Fibroblast of villous mesenchyme (primary cell): ENCODE measurements at places on chromosomes 3 and 15.

DNA sequence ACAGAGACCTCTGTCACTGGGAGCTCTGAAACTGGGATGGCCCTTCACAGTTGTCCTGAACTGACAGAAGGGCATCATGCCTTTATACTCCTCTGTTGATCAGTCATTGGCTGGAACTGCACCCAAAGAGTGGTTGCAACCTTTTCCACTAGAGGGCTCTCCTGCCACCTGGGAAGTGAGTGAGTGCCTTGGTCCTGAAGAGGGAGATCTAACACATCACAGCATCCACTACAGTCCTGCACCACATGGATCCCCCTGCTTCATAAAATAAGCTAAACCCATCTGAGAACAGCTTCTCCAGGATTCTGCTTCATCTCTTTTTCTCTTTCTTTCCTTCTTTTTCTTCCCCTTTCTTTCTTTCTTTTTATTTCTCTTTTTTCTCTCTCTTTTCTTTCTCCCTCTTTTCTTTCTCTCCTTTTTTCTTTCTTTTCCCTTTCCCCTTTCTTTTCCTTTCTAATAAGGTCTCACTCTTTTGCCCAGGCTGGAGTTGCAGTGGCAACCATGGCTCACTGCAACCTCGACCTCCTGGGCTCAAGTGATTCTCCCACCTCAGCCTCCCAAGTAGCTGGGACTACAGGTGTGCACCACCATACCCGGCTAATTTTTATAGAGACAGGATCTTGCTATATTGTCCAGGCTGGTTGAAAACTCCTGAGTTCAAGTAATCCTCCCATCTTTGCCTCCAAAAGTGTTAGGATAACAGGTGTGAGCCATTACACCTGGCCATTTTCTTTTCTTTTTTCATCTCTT is 42.8 kb upstream of the RAF1 start:
- peak; percentile 68 for DNase-seq

GRCh38 chr3:69283913-69284611 is 101.8 kb downstream of the FRMD4B start:
- no peak for DNase-seq

- DNase-seq, result peak; percentile 76
These were observed 705 bp downstream of the DLL4 start for GRCh38 chr15:40929660-40930429.

GRCh38 chr3:36132214-36132613 is 248.1 kb upstream of the STAC start:
- no peak for DNase-seq

GRCh38 chr3:172070269-172070668 is 30.9 kb downstream of the FNDC3B start:
- peak; percentile 72 for DNase-seq

DNA sequence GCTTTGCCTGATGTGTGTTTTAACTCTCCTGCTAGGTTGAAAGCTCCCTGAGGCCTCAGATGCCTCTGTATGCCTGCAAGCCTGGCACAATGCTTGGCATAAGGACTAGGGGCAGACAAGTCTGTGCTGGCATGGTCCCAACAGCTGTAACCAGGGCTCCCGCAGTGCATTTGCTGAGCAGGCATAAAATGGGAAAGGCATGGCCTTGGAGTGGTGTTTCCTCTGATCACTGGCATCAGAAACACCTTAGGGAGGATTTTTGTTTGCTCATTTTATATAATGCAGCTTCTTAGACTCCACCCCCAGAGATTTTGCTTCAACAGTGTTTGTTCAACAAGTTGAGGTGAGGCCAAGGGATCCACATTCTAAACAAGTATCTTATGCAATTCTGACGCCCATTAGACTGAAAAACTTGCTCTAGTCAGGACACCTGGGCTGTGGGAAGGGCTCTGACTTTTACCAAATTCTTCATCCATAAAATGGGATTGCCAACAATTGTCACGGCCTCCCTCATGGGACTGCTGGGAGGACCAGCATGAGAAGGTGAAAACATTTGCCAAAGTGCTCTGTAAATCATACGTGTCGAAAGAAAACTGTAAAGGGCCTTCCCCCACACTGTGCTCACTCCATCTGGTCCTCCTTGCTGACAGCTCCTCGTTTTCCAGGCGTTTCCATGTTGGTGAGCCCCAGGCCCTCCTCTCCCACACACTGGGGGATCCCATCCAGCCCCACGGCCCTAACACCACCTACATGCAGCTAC is 43.1 kb downstream of the STARD5 start:
- peak; percentile 25 for DNase-seq

DNA sequence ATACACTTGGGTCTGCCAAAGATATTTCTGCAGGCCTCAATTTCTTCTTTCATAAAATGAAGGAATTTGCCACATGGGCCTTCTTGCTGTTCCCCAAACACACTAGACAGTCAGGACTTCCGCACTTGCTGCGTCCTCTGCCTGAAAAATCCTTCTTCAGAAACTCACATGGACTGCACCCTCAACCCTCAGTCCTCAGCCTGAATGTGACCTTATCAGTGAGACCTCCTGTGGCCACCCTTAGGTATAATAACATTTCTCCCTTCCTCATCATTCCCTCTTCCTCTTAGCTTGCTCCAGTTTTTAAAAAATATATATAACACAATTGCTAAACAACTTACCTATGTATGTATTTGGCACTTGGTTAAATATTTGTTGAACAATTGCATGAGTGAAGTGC is 257.5 kb downstream of the MFSD1 start:
- DNase-seq, result no peak

GRCh38 chr3:30622790-30623189 is 16.4 kb downstream of the TGFBR2 start:
- no peak for DNase-seq

DNA sequence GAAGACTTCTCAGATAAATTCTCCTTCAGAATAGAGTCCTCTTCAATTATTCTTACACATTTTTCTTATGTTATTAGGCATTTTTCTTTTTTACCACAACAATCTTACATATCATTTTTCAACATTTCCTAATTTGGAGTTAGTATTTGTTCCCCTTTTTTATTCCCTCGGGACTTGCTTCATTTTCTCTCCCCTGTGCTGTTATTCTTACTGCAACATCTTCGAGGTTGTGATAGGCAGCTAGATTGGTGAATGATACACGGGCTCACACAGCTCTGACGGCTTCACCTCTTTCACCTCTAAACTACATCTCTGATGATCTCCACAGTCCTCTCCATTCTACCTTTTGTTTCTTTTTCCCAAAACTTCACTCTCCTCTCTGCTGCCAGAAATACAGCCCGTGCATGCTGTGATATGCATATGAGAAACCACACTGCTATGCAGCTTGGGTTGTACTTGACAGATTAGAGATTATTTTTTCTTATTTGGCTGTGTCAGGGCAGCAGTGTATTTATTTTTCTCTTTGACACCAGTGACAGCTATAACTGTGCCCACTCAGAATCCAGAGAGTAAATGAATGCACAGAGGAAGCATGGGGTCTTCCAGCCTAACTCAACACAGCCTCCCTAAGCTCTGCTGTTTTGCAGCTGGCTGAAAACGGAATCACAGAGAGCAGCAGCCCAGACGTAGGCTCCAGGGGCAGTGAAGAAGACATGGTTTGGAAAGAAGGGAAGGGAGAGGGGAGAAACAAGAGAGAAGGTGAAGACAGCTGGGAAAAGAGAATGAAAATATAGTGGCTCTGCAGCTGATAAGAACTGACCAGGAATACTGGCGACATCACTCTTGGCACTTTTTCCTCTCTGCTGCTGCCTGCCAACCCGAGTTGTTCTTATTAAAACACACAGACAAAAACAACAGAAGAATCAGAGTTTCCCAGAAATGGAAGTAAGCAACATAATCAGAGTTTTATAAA is 61.8 kb downstream of the SLC9A9 start:
- DNase-seq, result no peak

DNA sequence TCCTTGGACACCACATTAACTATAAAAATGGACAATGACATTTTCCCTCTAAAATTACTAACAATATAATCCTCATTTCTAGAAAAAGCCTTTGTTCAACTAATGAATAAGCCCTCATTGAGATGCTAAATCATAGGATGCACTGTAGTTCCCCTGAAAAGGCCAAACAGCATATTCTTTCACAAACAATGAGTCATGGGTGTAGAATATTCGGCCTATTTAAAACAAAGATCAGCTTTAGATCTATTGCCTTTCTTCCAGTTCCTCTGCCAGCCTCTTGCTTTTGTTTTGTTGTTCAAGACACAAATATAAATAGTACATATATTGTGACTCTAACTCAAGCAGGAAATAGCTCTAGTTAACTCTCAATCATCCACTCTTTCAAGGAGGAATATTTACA is 82.5 kb downstream of the ADAM10 start:
- peak; percentile 54 for DNase-seq

- DNase-seq, result peak; percentile 57
These were observed 4.6 kb upstream of the DENND4A start for GRCh38 chr15:65796610-65797078.

- no peak for DNase-seq
These were observed 96.5 kb upstream of the TNIK start for GRCh38 chr3:171556574-171557145.

DNA sequence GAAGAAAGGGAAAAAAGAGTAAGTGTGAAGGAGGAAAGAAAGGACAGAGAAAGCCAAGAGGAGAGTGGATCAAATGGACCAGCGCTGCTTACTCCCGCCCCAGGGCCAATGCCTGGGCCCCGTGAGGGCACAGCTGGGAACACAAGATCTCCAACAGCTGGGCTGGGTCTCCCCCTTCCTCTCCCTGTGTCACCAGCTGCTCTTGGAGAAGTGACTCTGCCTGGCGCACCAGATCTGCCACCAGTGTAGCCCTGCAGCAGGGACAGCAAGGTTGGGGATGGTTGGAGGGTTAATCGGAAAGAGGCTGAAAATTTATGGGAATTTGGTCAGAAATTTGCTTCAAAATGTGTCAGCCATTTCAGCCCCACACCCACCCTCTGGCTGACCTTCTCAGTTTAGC is 8.4 kb downstream of the CDAN1 start:
- no peak for DNase-seq
